ENCODE measurements at places on chromosomes 16 and 17.

- DNase-seq = no peak
These were observed 22.7 kb upstream of the SPNS2 start for GRCh38 chr17:4476017-4476416.

DNA sequence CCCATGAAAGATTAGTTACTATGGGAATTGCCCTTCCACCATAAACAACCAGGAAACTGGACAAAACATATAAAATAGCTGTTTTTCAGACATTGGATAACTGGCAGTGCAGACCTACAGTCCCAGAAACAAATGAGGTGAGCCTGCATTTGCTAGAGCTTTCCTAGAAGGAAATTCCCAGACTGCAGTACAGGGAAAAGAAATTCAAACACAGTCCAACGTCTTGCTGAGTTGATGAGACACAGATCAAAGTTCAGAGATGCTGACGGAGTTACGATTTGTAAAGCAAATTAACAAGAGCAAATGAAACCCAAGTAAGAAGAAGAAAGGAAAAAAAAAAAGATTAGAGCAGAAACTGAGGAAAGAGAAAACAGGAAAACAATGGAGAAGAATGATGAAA, 41.3 kb upstream of the MNT start:
- DNase-seq = no peak

GRCh38 chr16:48112600-48112999, 43.2 kb downstream of the ABCC12 start:
- no peak for DNase-seq

DNA sequence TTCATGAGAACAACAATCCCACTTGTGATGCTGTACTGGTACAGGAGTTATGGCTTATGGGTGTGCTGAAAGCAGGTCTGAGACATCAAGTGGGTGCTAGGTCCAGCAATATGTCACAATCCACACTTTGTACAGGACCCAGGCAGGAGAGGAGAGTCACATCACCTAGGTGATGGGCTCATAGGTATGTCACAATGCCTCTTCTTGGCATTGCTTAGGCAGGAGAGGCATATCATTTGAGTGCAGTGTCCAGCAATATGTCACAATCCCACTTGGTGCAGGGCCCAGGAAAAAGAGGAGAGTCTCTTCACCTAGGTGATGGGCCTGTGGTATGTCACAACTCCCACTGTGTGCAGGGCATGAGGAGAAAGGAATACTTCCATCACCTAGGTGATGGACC, 2110.0 kb downstream of the TP53TG3F start:
- DNase-seq = no peak

DNA sequence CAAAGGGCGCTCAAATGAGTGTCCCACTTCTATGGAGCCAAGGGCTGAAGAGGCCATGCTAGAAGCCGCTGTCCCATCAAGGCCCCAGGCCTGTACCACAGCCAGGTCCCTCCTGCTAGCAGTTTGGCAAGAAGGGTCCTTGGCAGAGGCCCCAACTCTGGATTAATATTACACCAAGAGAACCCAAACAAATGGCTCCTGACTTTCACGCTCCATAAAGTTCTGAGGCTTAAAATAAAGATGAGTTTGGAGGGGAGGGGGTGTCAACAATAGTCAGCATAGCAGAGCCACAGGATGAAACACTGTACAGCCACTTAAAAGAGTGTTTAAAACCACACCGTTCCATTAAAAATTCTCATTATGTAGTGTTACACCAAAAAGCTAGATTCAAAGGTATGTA, 30.5 kb downstream of the CUEDC1 start:
- DNase-seq = peak; percentile 87

- DNase-seq = no peak
These were observed 149.8 kb downstream of the RBFOX3 start for GRCh38 chr17:79461041-79461440.

- DNase-seq = no peak
These were observed 23.1 kb downstream of the DEF8 start for GRCh38 chr16:89971495-89972243.

DNA sequence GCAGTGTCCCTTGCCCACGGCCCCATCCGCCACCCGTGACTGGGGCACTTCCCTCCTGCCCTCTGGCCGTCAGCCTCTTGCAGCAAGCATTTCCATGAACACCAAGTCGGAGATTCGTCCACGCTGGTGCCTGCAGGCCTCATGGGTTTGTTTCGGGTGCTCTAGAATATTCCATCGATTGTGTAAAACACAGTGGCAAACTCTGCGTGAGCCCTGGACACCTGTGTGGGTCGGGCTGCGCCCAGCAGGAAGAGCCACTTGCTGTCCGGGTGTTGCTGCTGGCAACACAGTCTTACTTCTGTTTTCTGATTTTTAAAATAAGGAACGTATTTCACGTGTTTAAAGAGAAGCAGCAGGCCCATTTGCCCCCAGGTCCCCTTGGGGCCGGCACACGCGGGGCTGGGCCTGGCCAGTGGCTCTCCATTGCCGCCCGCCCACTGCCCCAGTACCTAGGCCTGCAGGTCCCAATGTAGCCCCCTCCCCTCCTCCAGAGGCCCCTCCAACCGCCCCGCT, 10.0 kb downstream of the CYBC1 start:
- no peak for DNase-seq

- no peak for DNase-seq
These were observed 119.5 kb upstream of the TNRC6C start for GRCh38 chr17:77838748-77839697.

- DNase-seq = no peak
These were observed 21.7 kb downstream of the MSI2 start for GRCh38 chr17:57277923-57278604.

DNA sequence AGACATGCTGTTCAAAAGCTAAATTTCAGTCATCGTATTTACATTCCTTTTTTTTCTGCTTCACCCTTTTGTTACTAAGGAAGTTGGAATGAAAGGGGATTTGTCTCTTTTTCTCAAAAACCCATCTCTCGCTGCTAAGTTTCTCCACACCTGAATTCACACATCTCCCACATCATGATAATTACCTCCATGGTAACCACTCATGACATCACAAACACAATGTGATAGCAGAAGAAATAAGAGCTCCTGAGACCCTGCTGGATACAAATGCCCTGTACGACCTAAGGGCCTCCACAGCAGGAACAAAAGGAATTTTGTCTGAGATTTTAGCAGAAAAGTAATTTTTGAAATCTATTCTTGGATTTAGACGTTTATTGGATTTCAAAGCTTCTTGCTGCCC, 82.6 kb upstream of the GNAO1 start:
- DNase-seq = peak; percentile 73

GRCh38 chr17:418421-418751, 65.8 kb upstream of the RPH3AL start:
- DNase-seq = no peak

DNA sequence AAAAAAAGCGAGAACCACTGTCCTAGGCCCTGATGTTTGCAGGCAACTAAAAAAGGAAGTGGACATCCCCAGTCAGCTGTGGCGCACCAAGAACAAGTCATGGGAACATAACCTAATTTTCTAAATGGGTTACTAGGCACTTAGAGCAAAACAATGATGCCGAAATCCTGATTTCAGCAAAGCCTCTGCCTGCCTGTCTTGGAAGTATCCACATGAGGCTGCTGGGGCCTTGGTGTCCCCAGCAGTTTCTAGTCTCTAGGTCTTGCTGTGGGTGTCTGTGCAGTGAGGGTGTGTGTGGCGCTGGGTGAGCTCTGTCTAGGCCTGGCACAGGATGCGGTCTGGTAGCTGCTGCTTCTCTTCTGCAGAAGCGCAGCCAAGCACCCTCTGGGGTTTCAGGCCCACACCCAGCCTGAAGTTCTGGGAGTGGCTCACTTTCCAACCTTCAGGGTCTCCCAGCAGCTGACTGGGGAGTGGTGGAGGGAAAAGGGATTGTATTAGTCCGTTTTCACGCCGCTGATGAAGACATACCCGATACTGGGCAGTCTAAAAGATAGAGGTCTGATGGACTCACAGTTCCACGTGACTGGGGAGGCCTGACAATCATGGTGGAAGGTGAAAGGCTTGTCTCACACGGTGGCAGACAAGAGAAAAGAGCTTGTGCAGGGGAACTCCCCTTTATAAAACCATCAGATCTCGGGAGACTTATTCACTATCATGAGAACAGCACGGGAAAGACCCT, 21.1 kb downstream of the STH start:
- DNase-seq = no peak

GRCh38 chr16:17830651-17831050, 359.9 kb upstream of the XYLT1 start:
- no peak for DNase-seq

- peak; percentile 74 for DNase-seq
These were observed 7.2 kb upstream of the PDP2 start for GRCh38 chr16:66872943-66873684.

GRCh38 chr17:2595716-2596115, 2.3 kb downstream of the PAFAH1B1 start:
- no peak for DNase-seq

DNA sequence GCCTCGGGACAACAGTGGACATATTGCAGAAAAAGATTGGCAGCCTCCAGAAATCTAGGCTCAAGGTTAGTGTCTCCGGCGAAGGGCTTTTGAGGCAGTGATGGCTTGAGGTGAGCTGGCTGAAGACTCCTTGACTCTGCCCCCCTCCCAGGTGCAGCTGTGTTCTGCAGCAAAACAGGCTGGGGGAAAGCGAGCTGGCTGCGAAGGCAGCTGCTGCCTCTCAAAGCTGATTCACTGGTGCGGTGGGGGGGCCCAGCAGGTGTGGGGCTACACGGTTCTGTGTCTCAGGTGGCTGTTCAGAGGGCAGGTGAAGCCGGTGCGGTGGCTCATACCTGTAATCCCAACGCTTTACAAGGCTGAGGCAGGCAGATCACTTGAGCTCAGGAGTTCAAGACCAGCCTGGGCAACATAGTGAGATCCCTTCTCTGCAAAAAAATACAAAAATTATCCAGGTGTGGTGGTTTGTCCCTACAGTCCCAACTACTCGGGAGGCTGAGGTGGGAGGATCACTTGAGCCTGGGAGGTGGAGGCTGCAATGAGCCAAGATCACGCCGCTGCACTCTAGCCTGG, 22.9 kb downstream of the C16orf96 start:
- no peak for DNase-seq

DNA sequence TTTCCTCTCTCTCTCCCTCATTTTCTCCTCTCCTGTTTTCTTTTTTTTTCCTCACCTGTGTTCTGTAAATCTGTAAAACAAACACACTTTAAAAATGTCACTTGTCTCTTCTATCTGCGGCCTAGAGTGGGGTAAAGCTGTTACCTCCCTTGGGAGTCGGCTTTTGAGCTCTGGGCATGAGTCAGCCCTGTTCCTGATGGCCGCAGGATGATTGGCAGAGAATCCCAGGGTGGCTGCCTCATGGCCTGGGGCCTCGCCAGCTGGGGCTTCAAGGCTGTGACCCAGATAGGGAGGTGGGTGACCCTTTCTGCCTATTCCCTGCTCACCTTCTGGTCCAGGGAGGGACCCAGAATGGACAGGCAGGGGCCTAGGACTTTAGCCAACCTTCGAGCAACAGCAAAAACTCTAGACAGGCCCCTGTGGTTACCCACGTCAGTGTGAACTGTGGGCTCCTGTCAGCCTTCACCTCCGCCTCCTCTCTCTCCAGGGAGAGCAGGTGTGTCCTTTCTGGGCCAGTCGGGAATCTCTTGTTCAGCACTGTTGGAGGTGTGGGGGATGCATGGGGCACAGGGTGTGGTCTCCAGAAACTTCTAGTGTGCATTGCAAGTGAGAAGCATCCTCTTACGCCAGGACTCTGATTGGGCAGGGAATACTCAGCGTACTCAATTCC, 87.4 kb downstream of the RAP1GAP2 start:
- DNase-seq = no peak

DNA sequence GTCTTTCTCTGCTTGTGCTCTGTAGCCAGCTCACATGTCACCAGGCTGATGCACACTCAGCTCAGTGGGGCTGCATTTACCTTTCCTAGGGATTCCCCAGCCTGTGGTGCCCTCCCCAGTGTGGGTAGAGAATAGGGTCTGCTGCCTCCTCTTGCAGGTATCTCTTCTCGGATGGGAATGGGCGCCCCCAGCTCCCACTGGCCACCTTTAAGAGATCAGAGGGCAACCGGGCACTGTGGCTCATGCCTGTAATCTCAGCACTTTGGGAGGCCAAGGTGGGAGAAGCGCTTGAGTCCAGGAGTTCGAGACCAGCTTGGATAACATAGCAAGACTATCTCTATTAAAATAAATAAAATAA, 3.3 kb downstream of the XYLT2 start:
- no peak for DNase-seq

- DNase-seq = no peak
These were observed 47.9 kb upstream of the CPHXL start for GRCh38 chr16:75774197-75774596.
